Effector CD4-positive, alpha-beta T cell (primary cell): ENCODE measurements at places on chromosomes 7 and 10.

DNA sequence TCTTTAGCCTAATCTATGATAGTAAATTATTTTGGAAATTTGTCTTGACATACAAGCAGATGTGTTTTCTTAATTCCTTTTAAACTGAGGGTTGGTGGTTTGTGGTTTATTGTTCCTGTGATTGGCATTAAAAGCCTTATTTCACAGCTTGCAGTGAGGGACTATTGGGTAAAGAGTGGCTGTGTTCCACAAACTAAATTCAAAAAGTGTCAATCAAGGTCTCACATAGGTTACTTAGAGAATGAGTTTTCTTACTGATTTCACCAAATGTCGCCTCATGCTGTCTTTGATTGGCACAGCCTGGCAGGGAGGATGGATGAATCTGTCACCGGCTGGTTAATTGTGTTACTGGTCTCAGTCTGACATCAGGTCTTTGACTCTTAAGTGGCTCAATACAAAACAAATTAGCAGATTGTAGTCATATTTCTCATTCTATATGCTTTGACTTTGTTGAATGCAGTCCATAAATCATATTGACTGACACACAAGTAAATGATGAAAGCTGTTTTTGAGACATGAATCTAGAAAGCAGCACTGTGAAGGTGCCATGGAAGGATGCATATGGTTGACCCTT, 66.8 kb upstream of the CYP26C1 start:
- no peak for DNase-seq

DNA sequence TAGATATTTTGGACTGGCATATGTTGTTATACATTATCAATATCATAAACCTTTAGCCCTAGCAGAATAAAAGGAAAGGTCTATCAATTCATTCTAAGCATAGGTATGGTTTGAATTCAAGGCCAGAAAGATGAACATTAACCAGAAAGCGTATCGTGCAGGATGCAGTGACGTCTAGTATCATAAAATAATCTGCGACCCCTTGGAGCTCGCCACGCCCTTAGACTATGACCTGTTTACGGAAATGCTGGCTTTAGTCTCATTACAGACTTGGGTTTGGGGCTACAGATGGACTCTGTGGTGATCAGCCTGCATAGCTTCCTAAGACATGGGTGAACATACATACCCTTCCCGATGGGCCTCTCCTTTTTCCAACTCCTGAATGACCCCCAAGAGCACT, 21.5 kb downstream of the INSYN2A start:
- no peak for DNase-seq

GRCh38 chr10:80603516-80603915, 65.8 kb downstream of the SH2D4B start:
- DNase-seq, result no peak

GRCh38 chr10:43681220-43681619, 32.5 kb upstream of the ZNF32 start:
- no peak for DNase-seq

DNA sequence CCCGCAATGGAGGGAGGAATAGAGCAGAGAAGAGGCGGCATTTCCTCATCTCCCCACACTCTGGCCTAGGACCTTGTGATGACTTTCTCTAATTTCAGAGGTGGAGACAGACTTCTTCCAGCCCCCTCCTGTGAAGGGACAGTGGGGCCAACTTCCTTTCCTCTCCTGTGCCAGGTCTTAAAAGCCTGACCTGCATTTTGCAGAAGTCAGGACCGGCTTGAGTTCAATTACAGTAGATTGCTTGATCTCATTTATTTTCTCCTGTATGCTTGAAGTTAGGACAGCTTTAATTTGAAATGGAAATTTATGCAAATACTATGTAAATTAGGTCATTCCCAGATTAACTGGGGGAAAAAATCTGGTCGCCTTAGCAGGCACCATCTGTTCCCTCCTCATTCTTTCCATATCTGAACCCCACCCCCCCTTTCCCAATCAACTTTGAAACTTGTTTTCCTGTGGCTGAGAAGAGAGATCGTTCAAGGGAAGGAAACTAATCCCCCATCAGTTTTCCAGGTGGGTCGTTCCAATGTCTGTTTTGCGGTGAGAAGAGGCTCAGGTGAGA, 57.1 kb downstream of the SYPL1 start:
- no peak for DNase-seq

DNA sequence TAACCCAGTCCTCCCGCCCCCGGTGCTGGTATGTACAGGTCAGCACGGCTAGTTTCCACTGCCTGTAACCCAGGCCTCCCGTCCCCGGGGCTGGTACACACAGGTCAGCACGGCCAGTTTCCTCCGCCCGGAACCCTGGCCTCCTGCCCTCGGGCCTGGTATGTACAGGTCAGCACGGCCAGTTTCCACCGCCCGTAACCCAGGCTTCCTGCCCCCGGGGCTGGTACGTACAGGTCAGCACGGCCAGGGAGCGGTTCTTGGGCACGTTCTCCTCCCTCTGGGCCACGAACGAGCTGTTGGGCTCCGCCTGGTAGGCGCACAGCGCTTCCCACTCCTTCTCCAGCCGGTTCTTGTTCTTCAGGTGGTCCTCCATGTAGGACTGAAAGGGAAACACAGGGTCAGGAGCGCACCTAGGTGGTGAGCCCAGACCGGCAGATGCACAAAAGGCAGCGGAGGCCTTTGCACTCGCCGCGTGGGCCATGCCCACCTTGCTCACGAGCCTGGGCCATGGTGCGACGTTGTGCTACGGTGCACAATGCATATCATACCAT, 284.4 kb downstream of the DNAJB6 start:
- DNase-seq, result no peak

DNA sequence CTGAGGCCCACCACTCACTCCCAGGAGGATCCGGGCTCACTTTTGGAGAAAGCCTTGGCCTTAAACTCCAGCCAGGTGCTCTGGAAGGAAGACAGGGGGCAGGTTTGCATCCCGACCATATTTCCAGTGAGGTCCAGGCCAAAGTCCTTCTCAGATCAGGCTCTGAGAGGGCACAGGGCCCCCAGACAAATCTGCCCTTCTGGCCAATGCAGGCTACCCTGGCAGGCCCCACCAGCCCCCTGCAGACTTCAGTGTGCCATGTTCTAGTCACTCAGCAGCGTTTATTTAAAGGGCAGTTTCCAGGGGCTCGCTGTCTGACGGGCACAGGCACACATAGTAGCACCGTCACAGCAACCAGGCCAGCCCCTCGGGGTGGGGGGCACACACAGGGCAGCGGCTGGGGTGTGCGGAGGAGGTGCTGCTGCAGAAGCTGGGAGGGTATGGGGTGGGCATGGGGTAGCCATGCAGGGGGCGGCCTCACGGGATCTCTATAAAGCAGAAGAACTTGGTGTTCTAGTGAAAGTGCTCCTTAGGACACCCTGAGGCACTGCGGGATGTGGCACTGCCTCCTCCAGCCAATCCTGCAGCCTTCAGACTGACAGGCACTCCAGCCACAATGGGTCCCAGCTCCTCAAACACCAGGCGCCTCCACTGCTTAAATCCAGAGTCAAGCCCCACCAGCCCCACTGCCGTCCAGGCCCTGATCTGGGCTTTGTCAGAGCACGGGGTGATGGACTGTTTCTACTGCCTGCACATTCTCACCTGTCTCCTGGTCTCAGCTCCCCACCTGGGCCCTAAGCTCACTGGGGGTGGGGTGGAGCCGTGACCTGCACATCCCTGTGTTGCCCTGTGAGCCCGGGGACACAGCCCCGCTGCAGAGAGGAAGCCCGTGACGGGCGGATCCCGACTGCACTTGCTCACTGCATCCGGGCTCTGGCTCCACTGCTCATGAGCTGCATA, 9.6 kb upstream of the PYROXD2 start:
- no peak for DNase-seq

DNA sequence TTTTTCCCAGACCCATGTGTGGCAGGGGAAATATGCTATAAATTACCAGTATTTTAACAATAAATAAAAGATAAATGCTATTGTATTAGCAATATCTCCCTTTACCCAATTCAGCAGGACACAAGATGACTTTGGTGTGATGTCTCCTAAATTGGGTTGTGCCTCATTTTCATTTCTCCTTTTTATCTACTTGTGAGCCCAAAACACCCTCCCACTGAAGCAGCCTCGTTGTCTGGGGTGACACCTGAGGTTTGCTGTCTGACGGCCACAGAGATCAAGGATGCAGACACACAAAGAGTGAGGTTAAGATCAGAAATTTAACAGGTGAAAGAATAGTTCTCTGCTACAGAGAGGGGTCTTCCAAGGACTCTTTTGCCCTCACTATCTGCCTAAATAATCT, 27.1 kb upstream of the CC2D2B start:
- DNase-seq, result no peak

DNA sequence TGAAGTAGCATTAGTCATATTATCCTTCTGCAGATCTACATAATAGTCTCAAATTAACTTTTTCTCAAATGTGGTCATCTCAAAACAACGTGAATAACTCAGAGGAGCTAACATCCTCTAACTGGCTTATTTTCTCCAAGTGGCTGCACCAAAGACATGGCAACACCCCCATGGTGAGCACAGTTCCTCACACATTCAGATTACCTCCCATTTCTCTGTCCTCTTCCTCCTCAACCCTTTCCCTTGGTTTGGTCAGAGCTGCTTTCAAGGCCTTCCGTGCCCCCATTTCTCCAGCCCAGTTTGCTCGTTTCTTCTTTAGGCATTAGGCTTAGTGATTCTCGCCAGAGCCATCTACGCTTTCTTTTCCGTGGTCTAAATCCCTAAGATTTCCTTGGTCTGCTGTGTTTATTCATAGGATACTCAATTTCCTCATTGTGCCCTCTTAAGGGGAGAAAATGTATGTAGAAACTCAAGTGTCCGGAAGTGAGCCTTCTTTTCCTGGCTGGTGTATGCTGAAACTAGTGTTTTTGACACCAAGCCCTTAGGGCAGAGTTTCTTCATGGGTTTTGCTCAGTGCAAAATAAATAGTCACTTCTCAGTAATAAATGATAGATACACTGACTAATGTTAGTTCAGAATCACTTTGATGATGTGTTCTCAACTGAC, 2.6 kb downstream of the MET start:
- DNase-seq, result no peak

DNA sequence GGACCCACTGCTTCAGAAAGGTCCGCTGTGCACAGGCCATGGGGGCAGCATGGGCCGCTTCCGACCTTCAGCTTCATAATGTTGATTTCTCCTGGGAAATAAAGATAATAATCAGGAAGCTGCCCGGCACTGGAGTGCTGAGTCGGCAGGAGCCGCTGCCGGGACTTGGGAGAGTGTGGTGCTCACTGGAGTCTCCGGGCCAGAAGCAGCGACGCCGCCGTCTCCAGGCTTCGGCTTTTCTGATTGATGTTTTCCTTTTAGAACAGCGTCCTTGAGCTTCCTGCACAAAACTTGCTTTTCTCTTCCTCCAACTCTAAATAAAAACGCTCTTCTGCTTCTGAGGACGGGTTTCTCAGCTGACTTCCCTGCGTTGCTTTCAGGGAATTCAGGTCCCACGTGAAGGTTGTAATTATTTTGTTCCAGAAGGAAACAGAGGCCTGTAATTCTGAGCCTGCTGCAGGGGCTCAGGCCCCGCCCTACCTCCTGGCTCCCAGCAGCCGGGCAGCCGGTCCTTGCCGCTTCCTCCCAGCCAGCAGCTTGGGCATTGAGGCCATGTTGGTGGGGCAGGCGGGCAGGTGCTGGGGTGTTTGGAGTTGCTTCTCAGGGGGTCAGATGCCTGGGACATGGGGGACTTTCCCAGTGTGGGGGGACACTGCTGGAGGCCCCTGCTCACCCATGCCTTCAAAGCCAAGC, 14.7 kb downstream of the PWWP2B start:
- DNase-seq, result no peak

GRCh38 chr10:62869958-62870357, 53.8 kb upstream of the EGR2 start:
- DNase-seq, result no peak

GRCh38 chr7:143979359-143979758, 20.8 kb upstream of the OR6B1 start:
- DNase-seq, result no peak

DNA sequence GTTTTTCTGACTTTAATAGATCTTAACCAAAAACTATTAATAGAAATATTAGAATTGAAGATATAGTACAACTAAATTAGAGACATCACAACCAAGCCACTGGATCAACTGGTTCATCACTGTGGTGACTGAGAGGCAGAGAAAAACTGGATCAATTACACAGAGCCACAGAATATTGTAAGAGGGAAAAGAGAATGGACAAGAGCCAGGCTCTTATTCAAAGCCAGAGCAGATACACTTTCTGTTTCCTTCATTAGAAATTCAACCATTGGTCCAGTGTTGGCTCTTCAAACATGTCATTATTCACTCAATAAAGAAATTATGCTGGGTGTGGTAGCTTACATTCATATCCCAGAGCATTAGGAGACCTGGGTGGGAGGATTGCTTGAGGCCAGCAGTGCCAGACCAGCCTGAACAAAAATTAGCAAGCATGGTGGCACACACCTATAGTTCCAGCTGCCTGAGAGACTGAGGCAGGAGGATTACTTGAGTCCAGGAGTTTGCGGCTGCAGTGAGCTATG, 295.1 kb downstream of the NEBL start:
- no peak for DNase-seq

- DNase-seq, result no peak
Measured at GRCh38 chr7:39386718-39387117, 179.5 kb upstream of the YAE1 start.

GRCh38 chr7:318878-319661, 29.1 kb downstream of the FOXL3 start:
- DNase-seq, result no peak

GRCh38 chr10:120453886-120454285, 3.1 kb upstream of the PLPP4 start:
- no peak for DNase-seq

GRCh38 chr10:79601939-79602338, 8.8 kb upstream of the SFTPA1 start:
- DNase-seq, result no peak

DNA sequence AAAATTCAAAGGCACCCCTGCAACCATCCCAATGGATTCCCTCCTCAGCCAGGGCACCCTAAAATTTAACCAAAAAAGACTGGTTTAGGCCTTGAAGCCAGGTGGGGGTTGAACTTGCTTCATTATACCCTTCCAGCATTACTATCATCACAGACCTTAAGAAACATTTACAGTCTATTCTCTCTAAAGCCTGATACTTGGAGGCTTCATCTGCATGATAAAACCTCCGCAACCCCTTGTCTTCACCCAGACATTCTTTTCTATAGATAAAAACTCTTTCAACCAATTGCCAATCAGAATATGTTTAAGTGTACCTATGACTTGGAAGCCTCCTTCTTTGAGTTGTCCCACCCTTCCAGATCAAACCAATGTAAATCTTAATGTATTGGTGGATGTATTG, 17.9 kb downstream of the AVL9 start:
- DNase-seq, result no peak
